ENCODE measurements at places on chromosomes 2 and 18.

DNA sequence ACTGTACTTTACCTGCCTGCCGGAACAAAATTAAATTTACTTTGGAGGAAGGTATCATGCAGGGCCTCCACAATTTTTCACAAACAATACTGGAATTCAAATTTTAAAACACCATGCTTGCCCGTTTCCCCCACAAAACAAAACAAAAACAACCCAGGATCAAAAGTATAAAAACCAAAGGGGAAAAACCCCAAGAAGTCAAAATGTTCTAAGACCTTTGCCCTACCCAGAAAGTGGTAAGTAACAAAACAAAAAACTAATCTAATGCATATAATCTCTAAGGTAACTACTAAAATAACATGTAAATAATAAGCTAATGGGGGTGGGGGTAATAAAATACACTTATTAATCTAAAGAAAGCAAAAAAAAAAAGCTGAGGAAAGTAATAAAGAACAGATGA is 60.5 kb downstream of the CUL3 start:
- no peak for DNase-seq

- DNase-seq = no peak
These were observed 34.5 kb upstream of the SIX3 start for GRCh38 chr2:44906972-44907371.

- DNase-seq = no peak
These were observed 231.9 kb downstream of the BCL2 start for GRCh38 chr18:63087421-63088230.

GRCh38 chr2:64015391-64015790 is 3.8 kb downstream of the VPS54 start:
- DNase-seq = no peak

DNA sequence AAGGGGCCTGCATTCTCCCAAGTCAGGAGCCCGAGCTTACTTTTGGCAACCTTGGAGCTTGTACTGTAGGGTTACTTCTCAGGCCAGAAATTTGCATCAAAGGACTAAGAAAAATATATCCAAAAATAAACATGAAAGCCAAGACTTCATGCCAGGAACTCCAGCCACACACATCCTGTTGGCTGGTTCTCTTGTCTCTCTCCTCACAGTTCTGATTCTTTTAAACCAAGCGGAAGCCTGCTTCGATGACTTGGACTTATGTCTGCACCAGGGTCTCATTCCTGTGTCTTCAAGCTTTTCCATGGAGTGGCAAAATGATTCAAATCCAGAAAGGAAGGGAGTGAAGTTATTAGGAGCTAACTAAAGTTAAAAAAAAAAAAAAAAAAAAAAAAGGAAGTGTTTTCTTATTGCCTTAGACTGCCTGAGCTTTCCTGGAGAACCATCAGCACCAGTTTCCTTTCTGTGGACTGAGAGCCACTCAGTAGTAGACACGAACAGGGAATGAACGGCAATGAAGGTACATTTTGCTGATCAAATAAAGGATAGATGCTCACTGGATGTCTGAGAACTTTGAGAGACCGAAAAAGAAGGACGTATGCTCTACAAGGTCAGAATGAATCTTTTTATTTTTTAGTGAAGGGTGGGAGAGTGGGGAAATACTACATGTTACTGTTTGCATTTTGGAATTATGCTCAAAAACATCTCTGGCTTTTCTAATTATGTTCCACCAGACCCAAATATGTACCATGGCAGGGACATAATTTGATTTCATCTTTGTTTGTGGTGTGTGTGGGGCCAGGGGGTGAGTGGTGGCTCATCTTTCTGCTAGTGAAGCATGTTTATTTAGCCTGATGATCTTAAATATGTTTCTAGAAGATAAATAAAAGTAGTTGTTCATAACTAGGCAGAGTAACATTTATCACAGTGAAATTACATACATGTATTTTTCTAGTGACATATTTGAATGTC is 86.0 kb downstream of the RAPGEF4 start:
- no peak for DNase-seq

- no peak for DNase-seq
These were observed 207.7 kb downstream of the DSEL start for GRCh38 chr18:67308819-67309218.

DNA sequence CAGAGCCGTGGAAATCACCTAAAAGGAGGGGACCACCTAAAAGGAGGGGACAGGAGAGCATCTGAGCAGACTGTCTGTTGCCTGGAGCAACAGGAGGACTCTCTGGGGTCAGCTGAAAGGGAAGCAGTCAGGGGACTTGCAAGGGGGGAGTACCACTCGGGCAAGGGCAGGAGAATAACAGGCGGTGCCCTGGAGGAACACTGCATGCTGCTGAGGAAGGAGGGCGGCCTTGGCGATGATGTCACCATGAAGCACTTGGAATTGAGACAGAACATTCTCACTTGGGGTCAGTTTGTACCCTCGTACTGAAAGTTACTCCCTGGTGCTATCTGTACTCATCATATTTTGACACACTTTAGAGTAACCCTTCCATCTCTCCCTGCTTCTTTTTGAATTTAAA is 18.4 kb downstream of the SIX3 start:
- no peak for DNase-seq

GRCh38 chr2:72745679-72746368 is 80.0 kb downstream of the EXOC6B start:
- no peak for DNase-seq

- DNase-seq = no peak
These were observed 612.6 kb upstream of the CDH2 start for GRCh38 chr18:28789502-28789901.

- no peak for DNase-seq
These were observed 28.3 kb downstream of the REEP1 start for GRCh38 chr2:86308984-86309695.

DNA sequence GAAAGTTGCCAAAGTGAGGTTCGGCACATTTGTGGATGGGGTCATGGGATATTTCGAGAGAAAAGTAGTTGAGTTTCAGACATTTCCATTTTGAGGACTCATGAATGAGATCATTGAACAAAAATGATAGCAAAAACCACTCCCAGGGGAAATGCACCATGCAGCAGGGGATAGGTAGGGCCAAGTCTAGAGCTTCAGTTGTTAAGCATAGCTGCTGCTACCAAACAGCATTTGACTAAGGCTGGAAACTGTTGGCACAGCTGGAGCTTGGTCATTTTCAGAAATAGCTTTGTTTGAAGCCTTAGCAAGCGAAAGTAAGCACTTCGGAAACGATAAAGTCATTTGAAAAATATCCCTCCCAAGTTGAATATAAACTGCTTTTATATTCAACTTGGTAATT is 431.8 kb downstream of the SOCS6 start:
- DNase-seq = no peak

DNA sequence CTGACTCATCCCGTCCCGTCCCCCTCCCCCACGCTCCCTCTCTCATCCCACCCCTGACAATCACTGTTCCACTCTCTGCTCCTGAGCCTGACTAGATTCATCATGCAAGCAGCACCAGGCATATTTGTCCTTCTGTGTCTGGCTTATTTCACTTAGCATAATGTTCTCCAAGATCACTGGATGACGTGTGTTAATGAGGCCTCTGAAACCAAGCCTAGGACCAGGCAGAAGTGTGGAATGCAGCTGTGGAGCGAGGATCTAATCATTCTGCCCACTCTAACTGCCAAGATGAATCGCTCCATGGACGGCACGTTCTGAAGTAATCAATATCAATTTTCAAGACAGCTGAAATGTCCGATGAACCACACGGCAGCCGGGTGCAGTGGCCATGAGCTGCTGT is 122.4 kb upstream of the ZNF236 start:
- DNase-seq = no peak

DNA sequence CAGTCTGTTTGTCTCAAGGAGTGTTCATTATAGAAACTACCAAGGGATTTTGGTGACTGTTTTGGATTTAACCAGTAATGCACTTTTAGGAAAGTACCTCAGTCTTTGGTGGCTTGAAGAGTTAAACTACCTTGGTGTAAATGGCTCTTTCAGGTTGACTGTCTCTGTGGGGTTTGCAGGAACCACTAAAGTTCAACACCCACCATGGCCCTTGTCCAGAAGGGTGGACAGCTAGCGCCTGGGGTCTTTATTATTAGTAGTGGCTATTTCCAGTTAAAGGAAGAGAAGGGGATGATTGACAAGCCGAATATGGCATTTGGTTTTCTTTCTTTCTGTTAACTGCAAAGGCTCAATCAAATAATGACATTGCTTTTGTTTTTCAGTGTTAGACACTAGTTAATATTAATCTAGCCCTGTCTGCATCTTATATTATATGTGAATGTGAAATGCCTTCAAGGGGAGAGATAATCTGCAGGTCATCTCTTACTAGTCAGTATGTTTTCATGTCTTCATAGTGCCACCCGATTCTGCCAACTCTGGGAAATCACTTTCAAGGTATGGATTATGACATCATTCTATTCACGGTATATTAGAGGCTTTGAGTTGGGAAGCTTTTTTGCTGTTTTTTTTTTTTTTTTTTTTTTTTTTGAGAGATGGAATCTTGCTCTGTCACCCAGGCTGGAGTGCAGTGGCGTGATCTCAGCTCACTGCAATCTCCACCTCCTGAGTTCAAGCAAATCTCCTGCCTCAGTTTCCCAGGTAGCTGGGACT is 56.4 kb downstream of the MAP4K4 start:
- no peak for DNase-seq

DNA sequence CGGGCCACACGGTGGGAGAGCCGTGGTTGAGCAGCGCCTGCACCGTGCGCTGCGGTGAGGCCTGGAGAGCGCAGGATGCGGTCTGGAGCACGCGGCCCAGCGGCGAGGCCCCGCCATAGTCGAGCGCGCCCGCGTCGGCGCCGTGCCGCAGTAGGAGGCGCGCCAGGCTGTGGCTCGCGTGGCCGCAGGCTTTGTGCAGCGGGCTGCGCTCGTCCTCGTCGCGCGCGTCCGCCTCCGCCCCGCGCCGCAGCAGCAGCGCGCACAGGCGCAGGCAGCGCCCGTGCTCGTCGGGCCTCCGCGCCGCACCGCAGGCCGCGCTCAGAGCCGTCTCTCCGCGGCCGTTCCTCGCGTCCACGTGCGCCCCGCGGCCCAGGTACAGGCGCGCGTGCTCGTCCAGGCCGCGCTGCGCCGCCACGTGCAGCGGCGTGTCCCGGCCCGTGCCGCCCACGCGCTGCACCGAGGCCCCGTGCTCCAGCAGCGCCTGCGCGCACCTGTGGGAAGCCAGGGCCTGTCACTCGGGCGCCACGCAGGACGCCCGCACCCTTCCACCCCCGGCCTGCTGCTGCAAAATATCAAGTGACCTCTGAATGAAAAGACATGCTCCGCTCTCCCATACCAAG is 46.3 kb upstream of the GBX2 start:
- DNase-seq = no peak

GRCh38 chr2:169659320-169659719 is 34.9 kb downstream of the CFAP210 start:
- DNase-seq = no peak

- no peak for DNase-seq
These were observed 652.6 kb downstream of the BCL11A start for GRCh38 chr2:59900728-59901452.

- DNase-seq = no peak
These were observed 69.7 kb upstream of the ZNF516 start for GRCh38 chr18:76564655-76565237.

DNA sequence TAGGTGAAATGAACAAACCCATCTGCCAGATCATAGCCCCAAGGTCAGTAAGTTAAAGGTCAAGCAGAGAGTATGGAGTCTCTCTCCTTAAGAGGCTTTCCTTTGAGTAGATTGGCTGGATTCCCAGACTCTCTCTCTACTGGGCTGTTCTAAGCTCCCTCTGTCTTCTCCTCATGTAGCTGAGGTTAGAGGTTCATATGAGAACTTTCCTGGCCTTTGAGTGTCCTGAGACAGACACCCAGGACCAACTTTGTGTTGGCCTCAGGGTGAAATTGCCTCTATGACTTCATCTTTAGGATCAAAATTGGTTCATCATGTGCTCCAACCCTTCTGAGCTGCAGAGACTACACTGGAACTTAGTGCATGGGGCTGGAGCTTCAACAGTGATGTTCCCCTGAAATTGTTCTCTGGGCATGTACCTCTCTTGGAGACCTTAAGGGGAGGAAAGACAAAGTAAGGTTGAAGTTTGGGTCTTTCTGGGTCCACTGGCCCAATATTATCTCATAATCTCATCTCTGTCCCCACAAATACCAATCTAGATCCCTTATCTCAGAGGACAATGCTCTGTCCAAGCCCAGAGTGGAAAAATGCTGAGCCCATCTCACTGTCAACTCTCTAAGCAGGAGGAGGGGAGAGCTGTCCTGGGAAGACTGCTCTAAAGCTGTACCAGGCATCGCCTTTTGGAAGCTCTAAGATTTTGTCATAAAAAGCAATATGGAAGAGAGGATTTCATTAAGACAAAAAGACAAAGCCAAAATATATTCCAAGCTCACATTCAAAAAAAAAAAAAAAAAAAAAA is 177.3 kb upstream of the ARL4C start:
- DNase-seq = no peak

GRCh38 chr2:31088504-31089195 is 49.6 kb downstream of the GALNT14 start:
- no peak for DNase-seq

DNA sequence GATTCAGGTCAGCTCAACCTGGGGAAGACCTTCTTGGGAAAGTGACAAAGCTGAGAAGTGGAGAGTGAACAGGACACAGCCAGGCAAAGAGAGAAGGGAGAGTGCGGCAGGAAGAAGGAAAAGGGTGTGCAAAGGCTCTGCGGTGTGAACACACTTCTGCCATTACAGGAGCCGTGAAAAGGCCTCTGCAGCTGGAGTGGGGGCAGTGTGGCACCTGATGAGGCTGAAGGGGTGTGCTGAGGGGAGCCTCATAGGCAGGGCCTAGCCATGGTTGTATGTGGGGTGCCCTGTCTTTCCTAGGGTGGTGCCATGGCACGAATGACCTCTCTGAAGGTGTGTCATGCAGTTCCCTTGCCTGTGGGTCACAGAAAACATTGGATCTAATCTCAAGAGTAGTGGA is 347.6 kb downstream of the CYRIA start:
- DNase-seq = no peak

DNA sequence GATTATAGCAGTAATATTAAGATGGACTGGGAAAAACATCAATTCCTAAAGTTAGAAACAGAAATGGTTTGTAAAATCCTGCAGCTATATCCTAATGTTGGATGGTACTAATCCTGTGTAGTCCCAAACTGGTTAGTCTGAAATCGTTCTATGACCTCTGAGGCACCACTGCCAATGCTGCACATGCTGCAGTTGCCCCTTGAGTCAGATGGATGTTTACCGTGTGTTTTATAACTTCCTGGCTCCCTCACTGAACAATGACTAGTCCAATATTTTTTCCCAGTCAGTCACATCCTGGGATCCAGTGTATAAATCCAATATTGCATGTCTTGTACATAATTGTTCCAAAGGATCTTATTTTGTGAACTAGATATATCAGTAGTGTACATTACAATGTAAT is 226.7 kb upstream of the PKDCC start:
- DNase-seq = no peak

All from left lung (tissue), 14 donors.